Thyroid gland (tissue), 4 donors: ENCODE measurements at places on chromosomes 16 and 17.

- no peak for DNase-seq
Observed at GRCh38 chr16:75443298-75443697, 10.0 kb upstream of the CFDP1 start.

DNA sequence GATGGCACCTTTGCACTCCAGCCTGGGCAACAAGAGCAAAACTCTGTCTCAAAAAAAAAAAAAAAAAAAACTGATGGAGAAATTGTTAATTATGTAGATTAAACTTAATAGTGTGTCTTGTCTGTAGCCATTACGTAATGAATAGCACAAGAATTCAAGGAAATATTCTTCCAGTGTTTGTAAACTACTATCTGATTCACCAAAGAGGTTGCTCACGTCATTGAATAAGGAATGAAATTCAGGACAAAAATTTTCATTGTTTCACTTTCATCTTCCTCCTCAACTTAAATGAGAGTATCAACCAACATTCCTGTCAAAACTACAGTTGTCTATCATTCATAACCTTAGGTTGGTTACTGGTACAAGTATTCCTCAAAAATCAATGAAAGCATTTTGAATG, 30.7 kb upstream of the MYO18A start:
- no peak for DNase-seq

- DNase-seq, result peak; percentile 61
Observed at GRCh38 chr16:48609652-48610029, 339 bp downstream of the N4BP1 start.

DNA sequence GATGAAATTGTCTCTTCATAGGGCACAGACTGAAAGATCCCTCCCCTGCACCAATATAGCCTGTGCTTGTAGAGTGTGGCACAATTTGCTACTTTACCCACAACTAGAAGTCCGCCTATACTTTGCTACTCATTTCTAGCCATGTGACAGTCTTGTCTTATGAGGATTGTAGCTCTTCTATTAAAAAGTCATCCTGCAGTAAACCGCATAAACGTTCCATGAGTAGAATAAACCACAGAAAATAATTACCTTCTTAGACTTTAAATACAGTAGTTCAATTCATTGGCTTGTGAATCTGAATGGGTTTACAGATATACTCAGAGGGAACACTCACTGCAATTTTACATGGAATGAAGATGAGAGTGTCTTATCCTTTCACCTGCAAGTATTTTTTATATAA, 4.4 kb downstream of the KRT27 start:
- DNase-seq, result no peak

- DNase-seq, result no peak
Observed at GRCh38 chr16:84692451-84693214, 7.2 kb upstream of the USP10 start.

DNA sequence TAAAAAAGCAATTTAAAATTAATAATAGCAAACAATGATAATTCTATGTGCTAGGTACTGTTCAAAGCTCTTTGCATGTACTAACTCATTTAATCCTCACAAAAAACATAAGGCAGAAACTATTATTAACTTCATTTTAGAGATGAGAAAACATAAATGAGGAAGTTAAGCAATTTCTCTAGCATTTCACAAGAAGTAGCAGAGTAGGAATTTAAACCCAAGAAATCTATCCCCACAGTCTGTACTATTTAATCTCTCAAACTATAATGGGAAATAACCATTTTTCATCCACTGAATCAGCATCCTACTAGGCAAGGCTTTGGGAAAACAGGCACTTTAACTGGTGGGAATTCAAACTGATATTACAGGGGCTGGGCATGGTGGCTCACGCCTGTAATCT, 42.2 kb upstream of the INTS2 start:
- no peak for DNase-seq

DNA sequence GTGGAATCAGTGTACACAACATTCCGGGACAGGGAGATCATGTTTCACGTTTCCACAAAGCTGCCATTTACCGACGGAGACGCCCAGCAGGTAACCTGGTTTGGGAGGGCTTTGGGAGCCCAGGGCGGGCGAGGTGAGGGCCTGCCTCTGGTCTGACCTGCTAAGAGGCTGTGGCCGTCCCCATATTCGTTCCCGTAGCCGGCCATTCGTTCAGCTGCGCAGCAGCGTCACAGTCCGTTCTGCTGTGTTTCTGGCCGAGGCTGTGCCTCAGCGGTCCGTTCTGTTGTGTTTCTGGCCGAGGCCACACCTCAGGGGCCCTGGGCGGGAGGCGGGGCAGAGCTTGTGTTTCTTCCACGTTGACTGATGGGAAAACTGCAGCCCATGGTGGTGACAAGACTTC, 68.0 kb downstream of the OR1D5 start:
- DNase-seq, result no peak

GRCh38 chr17:62062944-62063343, 2.1 kb downstream of the MED13 start:
- DNase-seq, result no peak
